ENCODE measurements at places on chromosomes 4 and X.

- no peak for DNase-seq
These were observed 12.7 kb downstream of the ZNF630 start for GRCh38 chrX:48058621-48059295.

- no peak for DNase-seq
These were observed 959.1 kb upstream of the LCORL start for GRCh38 chr4:18980516-18981233.

DNA sequence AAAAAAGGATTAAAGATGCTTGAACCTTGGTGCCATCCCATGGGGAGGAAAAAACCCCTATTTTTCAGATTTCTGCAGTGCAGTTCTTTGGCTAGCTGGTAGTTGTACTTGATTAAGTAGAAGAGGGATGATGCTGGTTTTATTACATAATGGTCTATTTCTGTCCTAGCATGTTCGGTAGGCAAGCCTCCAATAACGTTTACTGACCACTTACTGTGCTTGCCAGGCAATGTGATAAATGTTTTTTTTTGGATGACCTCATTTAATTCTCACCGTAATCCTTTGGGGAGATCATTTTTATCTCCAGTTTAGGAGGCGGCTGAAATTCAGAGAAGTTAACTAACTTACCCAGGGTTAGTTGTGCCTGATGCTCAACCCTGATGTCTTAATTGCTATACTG, 92.1 kb upstream of the RPA4 start:
- no peak for DNase-seq

DNA sequence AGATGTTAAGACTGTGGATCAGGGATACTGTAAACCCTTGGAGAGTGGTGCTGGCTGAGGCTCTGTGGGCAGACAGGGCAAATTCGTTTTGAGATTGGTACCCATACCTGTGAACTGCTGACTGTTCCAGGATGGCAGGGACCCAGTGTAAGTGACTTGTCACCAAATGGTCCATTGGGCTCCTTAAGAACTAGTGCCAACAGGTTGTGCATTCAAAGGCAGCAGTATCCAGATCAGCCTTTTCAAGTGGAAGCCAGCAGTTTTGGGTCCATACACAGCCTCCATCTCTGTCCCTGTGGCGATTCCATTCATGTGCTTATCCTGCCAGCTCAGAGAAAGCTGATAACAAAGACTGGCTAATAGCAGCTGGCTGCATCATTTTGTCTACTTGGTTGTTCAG, 84.0 kb upstream of the SCOC start:
- no peak for DNase-seq

- no peak for DNase-seq
These were observed 134.2 kb downstream of the CHIC2 start for GRCh38 chr4:53929955-53930798.

- DNase-seq = no peak
These were observed 161.0 kb downstream of the PPP1R2C start for GRCh38 chrX:42616981-42617380.

GRCh38 chr4:88661739-88662138, 35.9 kb downstream of the NAP1L5 start:
- DNase-seq = no peak

GRCh38 chr4:97770222-97770621, 373.1 kb downstream of the STPG2 start:
- DNase-seq = no peak

DNA sequence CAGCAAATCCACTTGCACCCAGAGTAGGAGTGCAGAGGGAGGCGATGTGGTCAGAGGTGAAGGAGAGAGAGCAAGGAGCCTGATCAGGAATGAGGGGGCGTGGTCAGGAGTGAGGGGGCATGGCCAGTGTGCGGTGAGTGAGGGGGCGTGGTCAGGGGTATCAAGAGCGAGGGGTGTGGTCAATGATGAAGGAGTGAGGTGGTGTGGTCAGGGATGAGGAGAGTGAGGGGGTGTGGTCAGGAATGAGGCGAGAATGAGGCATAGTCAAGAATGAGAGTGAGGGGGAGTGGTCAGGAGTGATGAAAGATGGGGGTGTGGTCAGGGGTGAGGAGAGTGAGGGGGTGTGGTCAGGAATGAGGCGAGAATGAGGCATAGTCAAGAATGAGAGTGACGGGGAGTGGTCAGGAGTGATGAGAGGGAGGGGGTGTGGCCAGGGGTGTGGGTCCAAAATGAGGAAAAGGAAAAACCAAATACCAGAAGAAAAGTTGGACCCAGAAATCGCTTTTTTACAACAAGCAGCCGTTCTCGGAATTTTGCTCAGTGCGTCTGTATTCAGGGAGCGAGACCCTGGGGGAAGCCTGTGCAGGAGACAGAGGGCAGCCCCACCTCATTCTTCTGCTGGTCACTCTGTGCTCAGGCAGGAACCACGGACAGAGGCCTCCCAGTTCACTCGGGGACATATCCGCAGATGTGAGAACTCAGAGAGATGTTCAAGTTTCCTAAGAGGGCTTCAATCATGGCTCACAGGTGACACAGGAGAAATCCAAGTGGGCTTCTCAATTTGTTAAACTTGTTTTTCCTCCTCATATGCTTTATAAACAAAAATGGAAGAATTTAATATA, 47.5 kb downstream of the MAGEA1 start:
- DNase-seq = no peak

- no peak for DNase-seq
These were observed 35.8 kb downstream of the SPANXD start for GRCh38 chrX:141662781-141663180.

DNA sequence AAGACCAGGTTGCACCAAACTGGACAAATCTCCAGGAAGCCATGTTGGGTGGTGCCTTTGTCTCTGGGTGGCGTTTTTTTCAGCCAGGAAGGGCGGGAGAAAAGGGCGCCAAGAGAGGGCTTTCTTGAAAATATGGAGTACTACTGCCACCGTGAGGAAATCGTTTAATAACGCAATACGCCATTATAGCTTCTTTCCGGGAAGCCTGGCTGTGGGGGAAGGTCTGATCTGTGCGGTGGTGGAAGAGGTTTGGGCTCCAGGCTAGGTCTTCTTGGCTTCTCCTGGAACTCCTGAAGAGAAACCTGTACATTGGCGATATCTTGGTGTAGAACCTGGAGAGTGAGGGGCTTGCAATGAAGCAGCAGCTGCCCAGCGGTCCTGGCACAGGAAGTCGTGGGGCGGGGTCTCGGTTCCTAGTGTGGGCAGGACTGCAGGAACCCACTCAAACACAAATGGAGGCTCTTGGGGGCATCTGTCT, 202.7 kb downstream of the OR13H1 start:
- no peak for DNase-seq

DNA sequence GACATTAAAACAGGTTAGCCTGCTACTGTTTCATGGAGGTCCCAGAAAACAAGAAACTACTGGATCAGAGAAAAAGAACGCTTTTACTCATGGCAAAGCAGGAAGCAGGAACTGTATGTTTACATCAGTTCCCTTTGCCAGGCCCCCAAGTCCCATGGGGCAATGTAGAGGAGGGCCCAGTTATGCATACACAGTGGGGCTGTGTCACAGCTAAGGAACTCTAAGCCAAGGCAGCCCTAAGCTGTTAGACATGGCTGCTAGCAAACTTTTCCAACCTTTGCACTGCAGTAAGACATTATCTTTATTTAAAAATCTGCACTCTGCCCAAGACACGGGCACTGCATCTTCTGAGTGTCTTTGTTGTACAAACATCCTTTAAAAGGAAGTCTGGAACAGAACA, 975.8 kb downstream of the C4orf33 start:
- DNase-seq = no peak

GRCh38 chr4:70994387-70995099, 1.1 kb downstream of the DCK start:
- no peak for DNase-seq

DNA sequence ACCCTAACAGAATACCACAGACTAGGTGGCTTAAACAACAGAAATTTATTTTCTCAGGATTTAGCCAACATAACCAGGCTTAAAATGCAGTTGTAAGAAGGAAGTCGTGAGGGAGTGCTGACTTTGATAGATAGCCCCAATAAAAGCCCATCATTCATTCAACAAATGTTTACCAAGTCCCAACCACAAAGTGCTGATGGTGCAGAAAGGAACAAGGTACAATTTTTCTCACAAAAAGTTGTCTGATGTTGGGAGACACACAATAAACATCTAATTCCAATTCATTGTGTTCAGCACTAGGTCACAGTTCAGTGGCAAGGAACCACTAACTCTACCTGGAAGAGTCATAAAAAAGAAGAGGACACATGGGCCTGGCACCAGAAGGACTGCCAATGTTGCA, 42.2 kb downstream of the AKAP4 start:
- DNase-seq = no peak

DNA sequence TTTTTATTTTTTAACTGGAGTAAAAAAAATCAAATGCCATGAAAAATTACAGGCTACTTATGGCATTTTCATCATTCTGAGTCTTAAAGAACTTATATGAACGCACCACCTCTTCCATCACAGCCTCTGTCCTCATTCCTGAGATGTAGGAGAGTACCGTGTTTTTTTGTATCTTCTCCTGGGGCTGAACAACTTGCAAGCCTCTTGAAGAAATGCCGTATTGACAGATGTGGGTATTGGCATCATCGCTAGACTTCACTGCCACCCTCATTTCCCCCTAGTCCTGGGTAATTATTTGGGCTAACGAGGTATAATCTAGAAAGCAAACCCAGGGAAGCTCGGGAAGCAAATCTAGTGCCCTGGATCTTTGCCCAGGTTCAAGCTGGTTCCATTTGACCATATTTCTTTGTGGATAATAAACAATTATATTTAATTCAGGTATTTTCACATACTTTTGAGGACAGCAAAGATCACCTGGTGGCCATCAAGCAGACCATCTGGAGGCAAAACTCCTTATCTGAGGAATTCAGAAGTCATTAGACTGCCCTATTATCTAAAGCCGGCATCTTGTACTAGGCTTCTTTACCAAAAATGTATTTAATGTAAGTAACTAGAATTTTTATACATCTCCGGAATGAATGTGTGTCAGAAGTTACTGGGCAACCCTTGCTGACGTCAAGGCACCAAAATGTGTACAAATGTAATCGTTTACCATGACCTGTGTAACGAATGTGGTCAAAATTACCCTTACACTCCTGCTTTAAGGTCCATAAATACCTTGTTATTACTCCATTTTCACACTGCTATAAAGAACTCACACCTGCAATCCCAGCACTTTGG, 55.9 kb upstream of the WDR19 start:
- no peak for DNase-seq

DNA sequence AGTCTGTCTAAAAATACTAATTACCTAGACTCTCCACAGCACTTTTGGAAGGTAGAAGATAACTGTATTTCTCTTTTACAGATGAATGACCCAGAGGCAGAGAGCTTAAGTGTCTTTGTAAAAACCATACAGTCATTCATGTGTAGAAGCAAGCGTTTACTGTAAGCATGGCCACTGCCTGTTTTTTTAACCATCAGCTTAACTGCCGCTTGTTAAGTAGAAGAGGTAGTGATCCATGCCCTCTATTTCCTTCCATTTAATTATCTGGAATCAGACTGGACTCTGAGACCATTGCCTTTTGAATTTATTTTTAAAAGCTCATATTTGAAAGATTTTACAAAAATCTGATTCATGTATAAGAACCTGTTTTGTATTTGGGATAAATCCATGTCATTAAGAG, 111.2 kb upstream of the TECRL start:
- no peak for DNase-seq

GRCh38 chr4:177367336-177367735, 57.7 kb downstream of the NEIL3 start:
- no peak for DNase-seq

- DNase-seq = no peak
These were observed 9.5 kb downstream of the RBPJ start for GRCh38 chr4:26330186-26330787.

- no peak for DNase-seq
These were observed 3.5 kb upstream of the SAP30 start for GRCh38 chr4:173367285-173367684.

DNA sequence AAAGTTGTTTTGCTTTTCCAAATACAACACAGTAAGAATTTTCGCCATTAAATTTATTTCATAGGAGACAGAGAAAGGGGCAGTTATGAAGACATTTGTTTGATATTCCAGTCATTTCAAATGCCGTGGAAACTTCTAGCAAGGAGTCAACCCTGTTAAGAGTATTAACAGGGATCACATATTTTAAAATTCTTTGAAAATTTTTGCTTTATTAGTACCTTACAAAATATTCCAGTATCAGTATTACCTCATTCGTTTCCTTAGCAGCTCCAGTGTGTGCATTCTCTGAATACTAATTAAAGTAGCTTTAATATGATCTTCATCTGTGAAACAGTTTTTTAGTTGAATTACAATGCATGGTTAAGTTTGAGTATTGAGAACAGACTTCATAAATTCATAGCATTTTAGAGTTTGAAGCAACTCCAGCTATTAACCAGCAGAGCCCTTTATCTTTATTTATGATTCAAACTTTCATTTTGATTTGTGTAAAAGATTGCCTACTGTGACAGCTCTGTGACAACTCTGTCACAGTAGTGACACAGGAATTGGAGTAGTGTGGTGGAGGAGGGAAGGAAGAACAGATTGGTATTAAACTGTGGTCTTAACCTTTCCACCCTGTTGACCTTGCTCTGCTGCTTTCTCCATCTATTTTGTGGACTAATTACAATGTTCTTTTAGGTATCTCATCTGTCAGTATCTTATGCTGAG, 86.3 kb downstream of the PDLIM5 start:
- no peak for DNase-seq

GRCh38 chrX:131944936-131945902, 77.9 kb upstream of the STK26 start:
- DNase-seq = no peak

DNA sequence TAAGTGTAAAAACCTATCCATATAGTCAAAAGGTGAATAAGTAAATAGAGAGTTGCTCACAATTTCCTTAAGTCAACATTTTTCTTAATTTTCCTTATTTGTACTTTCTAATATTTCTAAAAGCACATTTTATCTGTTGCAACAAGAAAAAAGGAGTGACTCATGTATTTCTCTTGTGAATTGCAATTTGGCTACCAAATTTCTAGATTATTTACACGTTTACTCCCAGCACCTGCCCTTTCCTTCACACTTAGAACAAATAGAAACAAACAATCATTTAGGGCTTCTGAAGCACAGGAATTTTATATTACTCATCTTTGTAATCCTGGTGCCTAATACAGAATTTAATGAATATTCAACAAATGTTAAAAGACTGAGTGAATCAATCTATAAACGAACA, 22.2 kb downstream of the BTC start:
- no peak for DNase-seq
